Dermis microvascular lymphatic vessel endothelial cell (primary cell): ENCODE measurements at places on chromosomes 1 and 21.

DNA sequence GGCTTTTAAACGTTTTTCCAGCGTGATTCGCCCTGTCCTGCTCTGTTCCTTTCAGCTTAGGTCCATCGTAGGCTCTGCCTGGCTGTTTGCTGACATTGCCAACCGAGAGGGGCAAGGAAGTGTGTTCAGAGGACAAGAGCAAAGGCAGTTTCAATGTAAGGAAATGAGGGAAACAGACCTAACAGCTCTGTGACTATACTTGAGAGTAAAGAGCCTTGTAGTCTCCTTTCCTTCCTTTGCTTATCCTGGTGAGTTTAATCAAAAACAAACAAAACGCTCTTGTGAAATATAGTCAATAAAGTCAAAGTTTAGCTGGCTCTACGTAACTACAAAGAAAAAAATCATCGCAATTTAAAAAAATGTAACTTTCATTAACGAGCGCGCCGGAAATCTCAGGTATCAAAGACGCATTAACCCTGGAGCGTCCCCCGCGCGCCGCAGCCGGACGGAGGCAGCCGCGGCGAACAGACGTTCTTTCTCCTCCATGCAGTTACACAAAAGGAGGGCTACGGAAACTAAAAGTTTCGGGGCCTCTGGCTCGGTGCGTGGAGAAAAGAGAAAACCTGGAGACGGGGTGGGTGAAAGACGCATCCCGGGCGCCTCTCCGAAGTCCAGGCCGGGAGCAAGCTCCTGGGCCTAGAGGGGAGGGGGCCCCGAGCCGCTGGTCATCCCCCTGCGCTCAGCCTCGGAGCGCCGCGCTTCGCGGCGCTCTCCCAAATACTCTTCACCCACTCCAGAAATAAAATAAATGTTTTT is 617 bp upstream of the ADGRL2 start:
- peak; percentile 53 for DNase-seq

- DNase-seq = no peak
Observed at GRCh38 chr1:54805981-54806381, 4.9 kb upstream of the TTC22 start.

- DNase-seq = peak; percentile 40
Observed at GRCh38 chr1:198157847-198158725, 1.3 kb downstream of the NEK7 start.

DNA sequence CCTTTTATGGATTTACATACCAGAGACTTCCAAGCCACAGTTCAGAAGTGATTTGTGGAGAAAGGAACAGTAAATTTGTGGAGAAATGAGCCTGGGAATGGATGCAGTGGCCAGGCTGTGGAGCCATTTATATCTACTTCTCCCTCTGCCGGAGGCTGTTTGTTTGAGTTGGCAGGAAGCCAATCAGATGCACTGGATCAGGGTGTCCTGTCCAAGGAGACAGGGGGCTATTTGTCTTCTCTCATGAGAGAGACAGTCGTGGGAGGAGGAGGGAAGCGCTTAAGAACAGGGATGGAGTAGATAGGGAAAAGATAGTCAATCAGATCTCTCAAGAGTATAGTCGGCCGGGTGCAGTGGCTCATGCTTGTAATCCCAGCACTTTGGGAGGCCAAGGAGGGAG is 2.8 kb upstream of the HAPLN2 start:
- DNase-seq = no peak

- DNase-seq = no peak
Observed at GRCh38 chr1:232211149-232211548, 418.8 kb downstream of the SIPA1L2 start.

GRCh38 chr1:145871994-145872924 is 13.4 kb upstream of the PIAS3 start:
- DNase-seq = peak; percentile 22

DNA sequence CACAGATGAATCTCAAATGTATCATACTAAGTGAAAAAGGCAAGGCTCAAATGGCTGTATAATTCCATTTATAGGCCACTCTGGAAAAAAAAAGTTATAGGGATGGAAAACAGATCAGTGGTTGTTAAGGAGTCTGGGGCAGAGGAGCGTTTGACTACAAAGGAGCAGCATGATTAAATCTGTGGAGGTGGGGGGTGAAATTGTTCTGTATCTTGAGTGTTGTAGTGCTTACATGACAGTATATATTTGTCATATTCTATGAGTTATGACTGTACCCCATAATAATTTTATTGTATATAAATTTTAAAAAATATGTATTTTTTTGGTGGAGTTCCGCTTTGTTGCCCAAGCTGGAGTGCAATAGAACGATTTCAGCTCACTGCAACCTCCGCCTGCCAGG is 10.3 kb downstream of the TAF12 start:
- DNase-seq = no peak

- no peak for DNase-seq
Observed at GRCh38 chr1:183444243-183444642, 26.1 kb upstream of the NMNAT2 start.

DNA sequence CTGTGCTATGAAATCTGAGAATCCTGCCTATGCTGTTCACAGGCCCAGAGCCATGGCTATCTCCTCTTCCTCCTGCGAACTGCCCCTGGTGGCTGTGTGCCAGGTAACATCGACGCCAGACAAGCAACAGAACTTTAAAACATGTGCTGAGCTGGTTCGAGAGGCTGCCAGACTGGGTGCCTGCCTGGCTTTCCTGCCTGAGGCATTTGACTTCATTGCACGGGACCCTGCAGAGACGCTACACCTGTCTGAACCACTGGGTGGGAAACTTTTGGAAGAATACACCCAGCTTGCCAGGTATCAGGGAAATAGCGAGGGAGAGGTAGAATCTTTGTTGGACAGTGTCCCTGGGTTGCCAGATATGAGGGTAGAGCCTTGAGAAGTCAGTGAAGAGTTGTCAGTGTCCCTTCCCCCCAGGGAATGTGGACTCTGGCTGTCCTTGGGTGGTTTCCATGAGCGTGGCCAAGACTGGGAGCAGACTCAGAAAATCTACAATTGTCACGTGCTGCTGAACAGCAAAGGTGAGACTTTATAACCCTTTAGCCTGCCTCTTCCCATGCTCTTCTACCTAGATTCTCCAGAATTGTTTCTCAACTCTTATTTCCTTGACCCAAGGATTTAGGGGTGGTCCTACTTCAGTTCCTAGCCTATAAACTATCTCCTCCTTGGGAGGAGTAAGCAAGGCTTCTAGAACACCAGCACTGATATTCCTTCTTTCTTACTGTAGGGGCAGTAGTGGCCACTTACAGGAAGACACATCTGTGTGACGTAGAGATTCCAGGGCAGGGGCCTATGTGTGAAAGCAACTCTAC is 1.4 kb downstream of the NIT1 start:
- peak; percentile 67 for DNase-seq

DNA sequence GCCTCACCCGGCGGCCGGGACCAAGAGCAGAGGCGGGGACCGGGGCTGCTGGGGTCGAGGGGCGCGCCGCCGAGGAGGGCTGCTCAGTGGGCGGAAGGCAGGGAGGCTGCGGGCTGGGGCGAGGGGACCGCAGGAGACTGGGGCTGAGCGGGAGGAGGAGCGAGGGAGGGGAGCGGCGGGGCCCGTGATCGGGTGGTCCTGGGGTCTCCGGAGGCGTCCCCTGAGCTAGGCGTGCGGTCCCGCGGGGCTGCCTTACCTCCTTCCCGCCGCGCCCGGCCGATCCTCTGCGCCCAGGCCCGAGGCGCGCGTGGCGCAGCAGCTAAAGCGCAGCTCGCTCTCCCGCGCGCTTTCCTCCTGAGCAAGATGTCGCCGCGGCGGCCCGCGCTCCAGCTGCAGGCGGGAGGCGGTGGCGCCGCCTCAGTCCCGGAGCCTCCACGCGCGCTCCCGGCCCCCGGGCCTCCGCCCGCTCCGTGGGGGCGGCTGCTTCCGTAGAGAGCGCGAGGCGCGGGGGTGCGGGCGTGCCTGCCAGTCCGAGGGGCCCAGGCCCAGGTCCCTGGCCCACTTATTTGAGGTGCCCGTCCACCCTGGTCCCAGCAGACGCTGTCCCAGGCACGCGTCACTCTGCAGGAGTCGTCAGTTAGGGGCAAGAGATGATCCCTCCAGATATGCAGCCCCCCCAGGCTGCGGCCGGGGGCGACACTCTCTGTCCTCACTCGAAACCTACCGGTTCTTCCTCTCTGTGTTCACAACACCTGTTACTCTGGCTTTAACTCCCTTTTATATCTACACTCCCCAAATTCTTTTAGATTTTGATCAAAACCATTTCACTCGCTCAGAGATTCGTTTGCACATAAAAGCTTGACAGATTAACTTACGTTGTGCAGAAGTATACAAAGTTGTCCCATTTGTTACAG is at the start of gene CCSAP:
Gene CCSAP, minus strand, starts transcription at position 392 of the 914 bp plus-strand sequence. CDS start 582 bp downstream, outside the sequence.
- DNase-seq = peak; percentile 53
